ENCODE measurements at places on chromosomes 4 and X.

- DNase-seq: no peak
These were observed 393.7 kb upstream of the SLIT2 start for GRCh38 chr4:19857991-19858390.

DNA sequence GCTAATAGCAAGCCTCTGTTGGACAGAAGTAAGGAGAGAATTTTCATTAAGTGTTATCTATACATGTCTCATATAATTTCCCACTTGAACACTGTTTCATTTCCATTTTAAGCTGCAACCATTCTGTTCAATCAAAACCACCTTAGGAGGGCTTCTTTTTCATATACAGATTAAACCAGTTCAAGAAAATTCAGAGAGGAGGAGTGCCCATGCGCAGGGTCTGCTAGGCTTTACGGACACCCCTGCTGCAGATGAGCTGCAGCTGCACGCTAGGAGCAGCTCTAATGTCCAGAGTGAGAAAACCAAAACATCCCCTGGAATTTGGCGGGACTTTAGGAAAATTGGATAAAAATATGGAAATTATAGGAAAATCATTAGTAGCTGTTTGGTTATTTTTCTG lies 541.0 kb downstream of the SPRY1 start:
- DNase-seq: no peak

DNA sequence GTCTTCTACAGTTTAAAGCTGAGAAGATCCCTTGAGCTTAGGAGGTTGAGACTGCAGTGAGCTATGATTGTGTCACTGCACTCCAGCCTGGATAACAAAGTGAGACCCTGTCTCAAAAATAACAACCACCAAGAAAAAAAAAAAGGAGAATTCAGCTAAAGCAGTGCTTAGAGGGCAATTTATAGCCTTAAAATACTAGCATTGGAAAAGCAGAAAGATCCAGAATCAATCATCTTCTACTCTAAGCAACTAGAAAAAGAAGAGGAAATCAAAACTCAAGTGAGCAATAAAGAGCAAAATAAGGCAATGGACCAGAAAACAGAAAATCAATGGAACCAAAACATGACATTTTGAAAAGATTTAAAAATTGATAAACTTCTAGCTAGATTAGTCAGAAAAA lies 639 bp upstream of the PI4K2B start:
- DNase-seq: no peak

DNA sequence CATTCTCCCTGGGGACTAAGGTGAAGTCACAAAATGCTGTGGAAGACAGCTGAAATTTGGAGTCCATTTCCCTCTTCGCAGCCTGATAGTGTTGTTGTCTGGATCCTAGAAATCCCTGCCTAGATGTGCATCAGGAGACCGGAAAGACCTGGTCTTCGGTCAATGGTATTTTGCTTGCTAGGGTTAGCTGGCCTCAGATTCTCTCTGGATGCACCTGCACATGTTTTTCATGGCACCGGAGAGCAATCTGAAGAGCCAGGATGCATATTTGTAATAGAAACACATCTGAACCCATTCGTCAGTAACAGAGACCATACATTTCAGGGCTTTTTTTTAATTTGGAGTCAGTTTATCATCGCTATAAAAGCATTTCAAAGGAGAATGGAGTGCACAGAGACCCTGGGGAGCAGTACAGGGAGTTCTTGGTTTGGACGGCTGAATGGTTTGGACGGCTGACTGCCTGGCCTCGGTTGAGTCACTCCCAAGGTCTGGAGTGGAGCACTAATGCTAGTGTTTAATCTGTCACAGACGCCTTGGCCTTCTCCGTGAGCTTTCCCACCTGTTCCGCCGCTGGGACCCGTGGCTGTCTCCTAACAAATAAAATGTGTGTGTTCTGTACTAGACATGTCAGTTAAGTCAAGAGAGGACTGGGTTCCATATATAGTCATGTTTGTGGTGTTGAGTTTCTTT lies 7.5 kb upstream of the PDLIM3 start:
- no peak for DNase-seq

- DNase-seq: no peak
These were observed 31.3 kb upstream of the LONRF3 start for GRCh38 chrX:118943102-118943501.

DNA sequence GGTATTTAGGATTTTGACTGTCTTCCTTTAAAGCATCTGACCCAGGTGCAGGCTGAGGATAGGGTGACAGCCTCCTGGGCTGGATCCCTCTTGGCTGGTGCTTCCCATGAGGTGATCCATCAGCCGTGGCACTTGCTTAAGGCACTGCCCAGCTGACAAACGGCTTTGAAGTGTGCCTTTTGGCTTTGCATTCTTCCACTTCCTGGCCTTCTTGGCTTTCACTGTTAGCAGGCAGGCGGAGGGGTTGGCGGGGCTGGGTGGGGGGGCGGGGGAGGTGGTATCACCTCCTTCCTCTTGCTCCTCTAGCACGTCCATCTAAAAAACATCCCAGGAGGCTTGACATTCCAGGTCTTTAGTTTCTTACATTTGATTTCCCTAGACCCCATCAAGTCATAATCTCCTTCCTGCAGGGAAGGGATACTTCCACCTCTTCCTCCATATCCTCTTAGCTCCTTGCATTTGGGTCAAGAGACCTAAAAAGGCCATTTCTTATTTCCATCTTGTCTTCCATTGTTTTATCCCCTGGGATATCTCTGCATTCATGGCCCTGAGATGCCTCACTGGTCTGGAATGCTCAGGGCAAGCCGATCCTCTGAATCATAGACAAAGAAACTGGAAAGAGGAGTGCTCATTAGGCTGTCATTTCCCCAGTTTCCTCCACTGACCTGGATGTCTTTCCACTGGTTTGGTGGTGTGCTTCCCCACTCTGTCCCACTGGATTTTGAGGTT lies 11.3 kb upstream of the APLN start:
- DNase-seq: no peak

- no peak for DNase-seq
These were observed 33.5 kb upstream of the ASMTL start for GRCh38 chrX:1486177-1486576.

- no peak for DNase-seq
These were observed 31.3 kb downstream of the IL13RA2 start for GRCh38 chrX:114985967-114986592.

DNA sequence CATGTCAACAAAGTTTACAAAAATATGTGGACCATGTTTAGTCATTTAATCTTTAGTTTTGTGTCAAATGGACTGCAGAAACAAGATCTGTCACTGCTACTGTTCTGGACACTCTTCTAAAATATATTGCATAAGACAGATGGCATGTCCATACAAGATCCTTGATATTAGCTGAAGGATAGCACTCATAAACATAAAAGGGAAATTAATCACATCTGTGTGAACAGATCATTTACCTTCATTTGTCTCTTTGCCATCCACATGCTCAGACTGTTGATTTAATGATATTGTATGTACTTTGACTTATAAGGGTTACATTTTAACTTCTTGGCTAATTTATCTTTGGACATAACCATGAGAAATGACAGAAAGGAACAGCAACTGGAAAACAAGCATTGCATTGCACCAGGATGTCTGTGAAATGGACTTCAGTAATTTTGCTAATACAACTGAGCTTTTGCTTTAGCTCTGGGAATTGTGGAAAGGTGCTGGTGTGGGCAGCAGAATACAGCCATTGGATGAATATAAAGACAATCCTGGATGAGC lies at the start of gene UGT2B7:
UGT2B7 (plus strand) TSS at position 364 of the 546 bp plus-strand sequence; CDS start at position 411, 47 bp downstream.
- DNase-seq: no peak

DNA sequence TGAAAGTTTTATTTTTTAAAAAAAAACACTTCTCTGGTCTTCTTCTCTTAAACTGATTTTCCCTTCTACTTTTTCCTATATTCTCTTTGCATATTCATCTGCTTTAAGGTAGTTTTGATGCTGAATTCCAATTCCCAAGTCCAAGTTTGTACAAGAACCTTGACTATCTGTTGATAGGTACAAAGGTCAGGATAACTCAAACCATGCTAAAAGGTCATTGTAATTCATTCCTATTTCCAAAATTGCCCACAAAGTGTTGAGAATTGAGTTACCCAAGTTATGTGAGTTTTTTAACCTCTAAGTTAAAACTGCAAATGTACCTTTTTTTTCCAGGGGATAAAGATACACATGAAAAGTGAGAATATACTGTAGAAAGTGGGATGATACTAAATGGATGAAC lies 46.1 kb upstream of the TMEM192 start:
- no peak for DNase-seq

- no peak for DNase-seq
These were observed 264.9 kb upstream of the ZC4H2 start for GRCh38 chrX:65241059-65241721.

DNA sequence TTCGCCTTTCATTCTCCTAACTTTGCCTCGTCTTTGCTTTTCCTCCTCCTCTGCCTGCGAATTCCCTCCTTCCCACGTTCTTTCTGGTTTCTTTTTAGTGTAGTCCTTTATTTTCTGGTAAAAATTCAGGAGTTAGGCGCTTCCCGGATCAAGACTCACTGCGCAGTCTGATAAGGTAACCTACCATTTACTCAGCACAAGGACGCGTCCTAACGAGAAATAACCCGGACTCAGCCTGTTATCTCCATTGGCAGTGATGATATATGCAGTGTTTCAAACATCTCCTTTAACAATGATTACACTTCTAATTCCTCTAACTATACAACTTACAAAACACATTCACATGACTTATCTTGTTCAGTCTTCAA lies 357 bp upstream of the ETNPPL start:
- DNase-seq: no peak

- DNase-seq: no peak
These were observed 110.5 kb downstream of the ANXA3 start for GRCh38 chr4:78661921-78662521.

DNA sequence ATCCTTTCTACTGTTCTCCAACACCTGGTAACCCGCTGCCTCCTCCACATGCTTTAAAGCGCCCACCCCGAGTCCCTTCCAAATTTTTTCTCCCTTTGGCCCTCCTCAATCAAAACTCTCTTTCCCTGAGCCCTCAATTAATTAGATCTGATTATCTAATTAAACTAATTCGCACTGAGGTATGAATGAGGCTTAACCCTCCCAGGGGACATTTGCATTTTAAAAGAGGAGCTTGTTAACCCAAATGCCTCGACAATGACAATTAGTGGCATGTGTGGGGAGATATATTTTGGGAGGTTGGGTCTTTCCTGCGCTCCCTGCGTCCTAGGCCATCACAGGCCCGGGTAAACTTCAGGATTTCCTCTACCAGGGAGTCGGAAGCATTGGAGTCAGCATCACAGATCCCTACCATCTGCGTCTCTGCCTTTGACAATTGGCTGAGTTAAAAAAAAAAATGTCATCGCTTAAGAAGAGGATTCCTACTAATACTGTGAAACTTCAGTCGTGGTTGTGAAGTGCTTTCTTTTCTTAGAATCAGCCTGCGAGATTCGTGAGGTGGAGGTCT lies 50.6 kb downstream of the TENM3 start:
- DNase-seq: no peak

- DNase-seq: peak; percentile 87
These were observed 1.0 kb upstream of the ARHGAP4 start for GRCh38 chrX:153926858-153927671.

DNA sequence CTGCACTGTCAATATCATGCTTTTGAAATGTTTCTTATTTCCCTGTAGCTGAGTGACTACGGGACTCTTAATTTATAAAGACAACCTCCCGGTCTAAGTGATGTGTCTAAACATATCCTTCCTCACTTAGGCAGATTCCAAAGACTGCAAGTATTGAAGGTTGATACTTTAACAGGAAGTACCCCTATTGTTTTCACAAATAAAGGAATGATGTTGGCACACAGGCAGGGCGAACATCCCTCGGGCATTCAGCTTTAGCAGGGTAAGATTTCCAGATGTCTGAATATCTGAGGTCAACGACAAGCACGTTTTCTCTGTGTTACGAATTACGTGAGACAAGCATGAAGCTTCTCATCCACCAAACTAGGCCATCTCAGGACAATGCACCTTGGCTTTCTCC lies 638.0 kb upstream of the FRG1 start:
- no peak for DNase-seq

DNA sequence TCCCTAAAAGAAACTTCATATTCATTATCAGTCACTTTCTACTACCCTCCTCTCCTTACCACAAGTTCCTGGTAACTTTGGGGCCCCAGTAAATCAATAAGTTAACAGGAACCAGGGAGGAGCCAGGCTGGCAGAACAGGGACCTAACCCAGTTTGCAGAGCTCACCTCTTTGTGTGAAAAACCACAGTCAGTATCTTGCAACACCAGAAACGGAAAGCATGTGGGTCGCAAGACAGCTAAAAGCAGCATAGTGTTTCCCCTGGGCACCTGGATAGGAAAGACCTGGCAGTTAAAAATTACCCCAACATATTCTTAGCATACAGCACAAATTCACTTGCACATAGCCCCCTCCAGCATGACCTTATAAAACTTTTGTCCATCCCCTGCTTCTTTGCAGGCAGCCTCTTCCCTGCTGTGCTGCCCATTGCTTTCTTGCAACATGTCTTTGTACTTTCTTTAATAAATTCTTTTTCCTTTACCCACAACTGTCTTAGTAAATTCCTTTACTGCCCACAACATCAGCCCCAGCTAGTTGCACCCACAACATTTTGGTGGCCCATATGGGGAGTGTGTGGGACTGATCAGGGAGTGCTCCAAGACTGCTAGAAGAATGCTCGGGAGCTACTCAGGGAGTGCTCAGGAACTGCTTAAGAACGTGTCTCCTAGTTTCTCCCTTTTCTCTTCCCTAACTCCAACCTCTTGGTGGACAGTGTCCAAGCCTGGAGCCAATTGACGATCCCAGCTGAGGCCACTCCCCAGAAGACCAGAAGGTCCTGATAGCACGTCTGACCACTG lies 83.4 kb downstream of the MSN start:
- DNase-seq: peak; percentile 56

- no peak for DNase-seq
These were observed 158.1 kb downstream of the ATP10D start for GRCh38 chr4:47642985-47643760.

GRCh38 chr4:76276813-76277212 lies 25.3 kb downstream of the FAM47E start:
- DNase-seq: no peak

DNA sequence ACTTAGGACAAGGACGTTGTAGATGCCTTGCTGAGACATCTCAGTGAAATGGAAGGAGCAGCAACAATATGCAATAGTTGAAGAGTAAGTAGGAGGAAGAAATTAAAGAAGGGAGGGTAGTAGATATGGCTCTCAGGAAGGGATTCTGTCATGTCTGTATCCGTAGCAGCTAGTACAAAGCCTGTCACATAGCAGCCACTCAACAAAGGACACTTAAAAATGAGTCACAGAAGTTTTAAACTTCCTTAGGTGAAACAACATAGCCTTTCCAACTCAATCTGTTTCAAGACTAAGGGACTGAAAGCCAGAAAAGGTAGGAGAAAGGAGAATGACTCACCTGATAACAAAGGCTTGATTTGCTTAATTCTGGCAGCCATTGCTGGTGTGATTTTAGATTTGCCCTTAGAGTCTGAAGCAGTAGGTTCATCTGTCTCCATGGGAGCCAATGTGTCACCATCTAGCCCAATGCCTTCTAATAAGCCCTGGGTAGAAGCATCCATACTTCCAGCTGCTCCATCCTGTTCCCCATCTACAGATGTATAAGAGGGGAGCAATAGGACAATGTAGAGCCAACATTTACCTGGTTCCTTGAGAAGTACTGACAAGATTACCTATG lies 86.6 kb downstream of the HUWE1 start:
- no peak for DNase-seq
